Foreskin fibroblast (primary cell): ENCODE measurements at places on chromosomes 6 and 20.

- no peak for DNase-seq
Observed at GRCh38 chr6:161023316-161023715, 31.7 kb downstream of the MAP3K4 start.

DNA sequence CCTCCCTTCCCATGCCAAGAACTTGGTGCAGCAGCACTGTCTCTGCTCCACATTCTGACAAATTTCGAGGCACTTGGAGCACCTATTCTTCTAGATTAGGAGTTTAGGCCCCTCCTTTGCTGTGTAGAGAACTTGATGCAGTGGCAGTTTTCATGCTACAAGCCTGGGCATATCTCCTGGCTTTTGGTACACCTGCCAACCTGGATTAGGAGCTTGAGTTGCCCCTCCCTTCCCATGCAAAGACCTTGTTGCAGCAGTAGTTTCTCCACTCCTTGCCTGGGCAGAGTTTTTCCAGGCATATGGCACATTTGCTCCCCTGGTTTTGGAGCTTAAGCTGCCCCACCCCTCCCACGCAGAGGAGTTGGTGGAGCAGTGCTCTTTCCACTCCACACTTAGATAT lies 956.1 kb downstream of the EYS start:
- no peak for DNase-seq

DNA sequence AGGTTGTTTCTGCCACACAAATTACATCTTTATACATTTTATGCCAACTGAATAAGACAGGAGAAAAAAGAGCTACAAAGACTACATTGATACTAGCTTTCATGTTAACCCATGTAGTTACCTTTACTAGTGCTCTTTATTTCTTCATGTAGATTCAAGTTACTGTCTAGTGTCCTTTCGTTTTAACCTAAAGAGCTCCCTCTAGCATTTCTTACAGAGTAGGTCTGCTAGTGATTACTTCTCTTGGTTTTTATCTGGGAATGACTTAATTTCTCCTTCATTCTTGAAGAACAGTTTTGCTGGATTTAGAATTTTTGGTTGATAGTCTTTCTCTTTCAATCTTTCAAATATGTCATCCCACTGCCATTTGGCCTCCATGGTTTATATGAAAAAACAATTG lies 21.2 kb upstream of the NOP56 start:
- DNase-seq = peak; percentile 41

- peak; percentile 99 for DNase-seq
Observed at GRCh38 chr20:47315339-47316056, 41.0 kb downstream of the ZMYND8 start.

- no peak for DNase-seq
Observed at GRCh38 chr6:71298459-71298858, 9.8 kb downstream of the OGFRL1 start.

- no peak for DNase-seq
Observed at GRCh38 chr6:139693735-139694134, 319.3 kb upstream of the CITED2 start.

DNA sequence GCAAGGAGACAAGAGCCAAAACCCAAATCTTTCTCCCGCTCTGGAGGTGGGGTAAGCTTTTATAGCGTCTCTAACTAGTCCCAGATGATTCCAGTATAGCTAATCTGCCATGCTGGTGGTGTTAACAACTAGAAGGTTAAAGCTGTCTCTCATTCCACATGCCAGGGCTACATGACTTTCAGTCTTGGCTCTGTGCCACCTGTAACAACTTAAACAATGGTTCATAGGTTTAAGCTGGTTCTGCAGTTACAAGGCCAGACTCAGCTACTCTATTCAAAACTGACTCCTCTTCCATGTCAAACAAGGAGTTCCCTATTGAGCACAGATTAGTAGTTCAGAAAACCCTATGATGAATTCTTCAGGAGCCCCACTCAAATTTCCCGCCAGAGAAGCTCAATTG lies 128.9 kb downstream of the ELOVL4 start:
- peak; percentile 8 for DNase-seq

GRCh38 chr6:110981202-110981600 lies 637 bp upstream of the RPF2 start:
- DNase-seq = no peak

DNA sequence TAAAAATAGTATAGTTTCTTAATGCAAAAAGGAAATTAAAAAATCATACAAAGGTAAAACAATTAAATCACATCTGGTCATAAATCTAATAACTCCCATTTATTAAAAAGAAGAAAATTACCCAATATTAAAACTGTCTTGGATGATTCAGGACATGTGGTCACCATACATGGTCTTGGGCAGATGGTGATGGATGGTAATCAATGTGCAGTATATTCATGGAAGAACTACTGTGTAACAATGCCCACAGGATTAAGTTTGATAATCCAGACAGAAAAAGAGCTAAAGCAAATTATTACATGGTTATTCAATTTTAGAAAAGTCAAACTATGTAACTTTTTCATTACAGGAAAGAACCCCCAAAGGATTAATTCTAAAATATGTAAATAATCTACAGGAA lies 480.6 kb downstream of the QKI start:
- no peak for DNase-seq

DNA sequence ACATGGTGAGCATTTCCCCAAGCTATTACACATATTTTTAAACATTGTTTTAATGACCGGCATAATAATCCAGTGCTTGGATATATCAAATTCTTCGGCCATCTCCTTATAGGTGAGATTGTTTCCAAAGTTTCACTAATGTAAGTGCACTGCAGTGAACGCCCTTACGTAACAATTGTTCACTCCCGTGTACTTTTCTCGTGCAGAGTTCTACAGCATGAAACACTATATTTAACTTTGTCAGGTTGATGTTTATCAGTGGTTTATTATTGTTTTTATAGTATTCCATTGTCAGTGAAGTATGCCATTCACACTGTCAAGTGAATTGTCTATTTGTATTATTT lies 3.4 kb upstream of the GZF1 start:
- DNase-seq = no peak

GRCh38 chr6:160679402-160679769 lies 15.3 kb upstream of the LPA start:
- DNase-seq = no peak

DNA sequence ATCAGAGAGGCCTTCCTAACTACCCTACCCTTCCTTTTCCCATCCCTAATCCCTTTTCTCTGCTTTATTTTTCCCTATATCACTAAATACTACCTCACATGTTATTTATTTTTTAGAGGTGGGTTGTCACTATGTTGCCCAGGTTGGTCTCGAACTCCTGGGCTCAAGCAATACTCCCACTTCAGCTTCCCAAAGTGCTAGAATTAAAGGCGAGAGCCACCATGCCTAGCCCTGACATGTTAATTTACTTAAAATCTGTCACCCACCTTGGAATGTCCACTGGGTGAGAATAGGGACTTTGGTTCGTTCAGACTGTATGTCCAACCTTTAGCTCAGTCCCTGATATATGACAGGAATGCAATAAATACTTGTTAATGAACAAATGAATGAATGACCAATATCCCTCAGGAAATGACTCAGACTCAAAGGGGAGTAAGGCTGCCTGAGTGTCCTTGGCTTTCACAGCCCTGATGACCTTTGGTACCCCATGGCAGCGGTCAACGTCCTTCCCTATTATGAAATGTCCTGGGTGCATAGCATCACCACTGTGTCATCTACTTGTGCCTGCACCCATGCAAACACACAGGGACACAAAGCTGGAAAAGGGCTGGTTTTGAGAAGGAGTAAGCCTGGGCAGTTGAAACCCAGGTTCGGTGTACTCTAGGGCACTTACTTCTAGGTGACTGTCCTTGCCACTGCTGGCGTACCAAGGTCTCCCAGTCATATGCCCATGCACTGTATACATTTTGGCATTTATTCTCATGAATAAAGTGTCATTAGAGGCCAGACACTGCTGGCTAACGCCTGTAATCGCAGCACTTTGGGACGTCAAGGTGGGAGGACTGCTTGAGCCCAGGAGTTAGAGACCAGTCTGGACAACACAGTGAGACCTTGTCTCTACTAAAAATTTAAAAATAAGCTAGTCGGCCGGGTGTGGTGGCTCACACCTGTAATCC lies 26.5 kb downstream of the BCL2L1 start:
- peak; percentile 95 for DNase-seq

GRCh38 chr6:12178521-12178920 lies 111.6 kb upstream of the EDN1 start:
- no peak for DNase-seq

GRCh38 chr20:17723301-17723691 lies 23.5 kb downstream of the BANF2 start:
- no peak for DNase-seq

- DNase-seq = no peak
Observed at GRCh38 chr20:419556-420165, 11.6 kb downstream of the RBCK1 start.

DNA sequence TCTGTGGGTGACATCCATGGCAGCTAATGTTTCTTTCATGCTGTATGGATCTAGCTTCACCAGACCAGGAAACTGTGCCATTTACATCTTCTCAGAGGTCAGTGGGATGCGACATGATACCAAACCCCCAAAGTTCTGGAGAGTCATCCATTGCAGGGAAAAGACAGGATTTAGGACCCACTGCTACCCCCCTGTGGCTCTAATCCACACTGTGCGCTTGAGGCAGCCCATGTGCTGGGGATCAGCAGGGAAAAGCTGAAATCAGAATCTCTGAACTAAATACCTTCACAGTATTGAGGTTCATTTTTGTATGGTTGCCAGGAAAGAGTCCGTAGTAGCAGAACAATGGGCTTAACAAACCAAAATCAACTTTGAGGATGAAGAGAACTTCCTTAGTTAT lies 164.4 kb downstream of the TMEM242 start:
- DNase-seq = no peak

GRCh38 chr6:98467091-98467490 lies 367.3 kb upstream of the POU3F2 start:
- no peak for DNase-seq

DNA sequence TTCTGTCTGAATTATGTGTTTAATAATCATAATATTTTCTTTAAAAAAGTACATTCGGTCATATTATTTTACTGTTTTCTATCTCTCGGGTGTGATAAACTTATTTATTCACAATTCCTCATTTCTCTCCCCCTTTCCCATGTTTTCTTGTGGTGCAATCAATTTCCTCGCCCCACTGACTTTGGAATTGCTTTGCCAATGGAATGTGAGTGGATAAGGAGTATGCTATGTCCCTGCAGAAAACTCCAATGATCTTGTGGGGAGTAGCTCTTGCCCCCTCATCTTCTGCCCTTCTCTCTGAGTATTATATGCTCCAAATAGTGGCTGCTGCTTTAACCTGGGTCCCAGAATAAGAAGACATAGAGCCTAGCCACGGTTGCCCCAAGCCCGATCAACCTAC lies 64.1 kb downstream of the HMGN3 start:
- no peak for DNase-seq

GRCh38 chr6:75130784-75131183 lies 75.1 kb downstream of the COL12A1 start:
- peak; percentile 33 for DNase-seq

GRCh38 chr20:62288535-62289105 lies 14.2 kb upstream of the ADRM1 start:
- DNase-seq = no peak

- DNase-seq = no peak
Observed at GRCh38 chr20:4480104-4480503, 241.6 kb upstream of the PRND start.

GRCh38 chr20:1509237-1509636 lies 18.0 kb upstream of the SIRPB2 start:
- no peak for DNase-seq

DNA sequence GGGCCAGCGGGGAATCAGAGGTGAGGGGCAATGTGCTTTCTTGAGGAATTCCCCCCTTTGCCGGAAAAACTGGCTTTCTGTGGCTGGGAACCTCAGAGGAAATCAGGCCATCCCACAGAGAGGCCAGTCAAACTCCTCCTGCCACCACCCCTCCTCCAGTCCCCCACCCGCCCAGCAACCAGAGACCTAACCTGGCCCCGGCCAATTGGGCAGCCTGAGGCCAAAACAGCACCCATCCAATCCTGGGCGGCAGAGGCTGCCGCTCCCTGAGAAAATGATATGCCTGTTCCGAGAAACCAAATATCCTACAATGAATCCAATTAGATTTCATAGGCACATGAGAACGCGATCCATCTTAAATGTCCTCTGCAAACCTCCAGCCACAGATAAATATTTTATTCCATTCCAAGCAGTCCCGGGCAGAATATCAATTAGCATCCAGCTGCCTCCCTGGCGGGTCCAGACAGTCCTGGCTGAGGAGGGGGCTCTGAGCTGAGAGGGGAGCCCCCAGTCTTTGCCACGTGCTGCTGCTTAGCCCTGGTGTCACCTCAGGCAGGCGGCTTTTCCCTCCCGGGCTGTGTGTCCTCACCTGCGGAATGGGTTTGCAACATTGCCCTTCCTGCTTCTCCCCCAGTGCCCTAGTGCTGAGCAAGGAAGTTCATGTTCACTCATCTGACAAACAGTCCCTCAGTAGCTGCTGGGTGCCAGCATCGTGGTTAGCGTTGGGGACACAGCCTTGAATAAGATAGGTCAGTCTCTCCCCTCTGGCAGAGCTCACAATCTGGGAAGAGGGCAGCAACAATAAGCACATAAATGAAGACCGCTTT lies 95.0 kb downstream of the DLGAP4 start:
- DNase-seq = no peak

GRCh38 chr6:37919417-37920157 lies 100.1 kb downstream of the ZFAND3 start:
- peak; percentile 42 for DNase-seq

- peak; percentile 51 for DNase-seq
Observed at GRCh38 chr6:7249946-7250643, 62.9 kb downstream of the SSR1 start.

- peak; percentile 44 for DNase-seq
Observed at GRCh38 chr6:40912158-40912946, 126.7 kb downstream of the UNC5CL start.

DNA sequence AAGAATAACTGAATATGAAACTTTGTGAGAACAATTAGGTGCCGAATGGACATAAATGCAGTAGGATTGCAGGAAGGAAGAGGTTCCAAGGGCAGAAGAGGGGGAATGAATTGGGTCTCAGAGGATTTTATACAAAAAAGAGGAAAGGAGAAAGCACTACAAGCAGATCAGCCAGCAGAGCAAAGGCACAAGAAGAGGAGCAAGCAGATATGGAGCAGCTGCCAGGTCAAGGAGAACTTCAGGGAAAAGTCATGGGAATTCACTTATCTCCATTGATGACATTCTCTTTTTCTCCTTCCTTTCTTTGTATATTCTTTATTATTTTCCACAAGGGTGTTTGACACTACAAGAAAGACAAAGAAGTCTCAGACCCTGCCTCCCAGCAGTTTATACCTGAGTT lies 9.6 kb downstream of the DSE start:
- DNase-seq = no peak
